ENCODE measurements at places on chromosomes 5 and 9.

DNA sequence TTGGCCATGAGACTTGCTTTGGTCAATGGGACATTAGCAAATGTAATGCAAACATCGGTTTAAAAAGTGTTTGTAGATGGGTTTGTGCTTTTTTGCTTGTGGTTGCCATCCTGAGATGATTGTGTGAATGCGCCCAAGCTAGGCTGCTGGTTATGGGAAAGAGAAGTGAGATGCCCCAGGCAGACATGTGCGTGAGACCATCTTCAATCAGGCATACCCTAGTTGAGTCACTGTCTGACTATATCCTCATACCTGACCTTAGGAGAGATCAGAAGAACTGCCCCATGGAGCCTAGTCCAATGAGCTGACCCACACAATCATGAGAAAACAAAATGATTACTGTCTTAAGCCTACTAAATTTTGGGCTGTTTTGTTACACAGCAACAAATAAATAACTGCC, 36.8 kb upstream of the ZNF608 start:
- no peak for DNase-seq

DNA sequence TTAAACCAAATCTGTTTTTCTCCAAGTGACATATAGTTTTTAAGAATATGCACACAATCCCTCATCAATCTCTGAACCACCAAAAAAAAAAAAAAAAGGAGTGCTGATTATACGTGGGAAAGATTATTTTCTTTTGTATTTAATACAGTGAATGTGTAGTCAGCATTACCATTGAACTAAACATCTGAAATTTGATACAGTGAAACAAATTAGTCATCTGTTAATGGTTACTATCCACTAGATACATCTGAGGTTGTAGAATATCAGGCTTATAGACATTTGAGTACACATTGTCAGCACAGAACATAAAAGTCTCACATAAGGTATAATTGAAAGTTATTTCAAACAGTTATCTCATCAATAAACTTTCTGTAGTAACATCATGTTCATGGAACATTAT, 87.0 kb downstream of the SLF1 start:
- DNase-seq = peak; percentile 47

- no peak for DNase-seq
Observed at GRCh38 chr5:163163858-163164257, 273.5 kb upstream of the CCNG1 start.

DNA sequence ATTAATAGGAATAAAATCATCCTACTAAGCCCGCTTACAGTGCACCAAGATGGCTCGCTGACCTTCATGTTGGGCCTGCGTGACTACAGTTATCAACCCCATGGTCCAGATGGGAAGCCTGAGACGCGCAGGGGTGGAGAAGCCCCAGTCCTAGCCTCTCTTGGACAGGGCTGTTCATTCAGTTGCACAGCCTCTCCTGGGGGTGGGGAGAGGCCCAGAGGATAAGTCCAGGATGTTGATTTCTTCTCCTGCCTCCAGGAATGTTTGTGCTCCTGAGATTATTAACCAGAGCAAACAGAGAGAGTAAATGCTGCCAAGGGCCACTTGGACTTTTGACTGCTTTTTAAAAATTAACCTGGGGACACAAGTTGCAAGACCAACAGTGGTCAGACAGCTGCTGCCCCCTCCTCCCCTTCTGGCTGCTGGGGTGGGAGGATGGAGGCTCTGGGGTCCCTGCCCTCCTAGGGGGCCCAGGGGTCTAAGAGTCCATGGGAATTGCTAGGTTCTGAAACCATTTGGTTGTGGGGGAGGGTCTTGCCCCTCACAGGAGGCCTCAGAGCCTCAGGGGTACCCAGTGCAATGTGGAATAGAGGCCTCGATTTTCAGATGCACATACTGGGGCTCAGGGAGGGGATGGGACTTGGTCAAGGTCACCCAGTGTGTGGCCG, 2.8 kb upstream of the AMBP start:
- peak; percentile 90 for DNase-seq

- no peak for DNase-seq
Observed at GRCh38 chr5:1517838-1518237, 5.9 kb downstream of the LPCAT1 start.

- no peak for DNase-seq
Observed at GRCh38 chr5:137632716-137633115, 103.2 kb downstream of the KLHL3 start.

DNA sequence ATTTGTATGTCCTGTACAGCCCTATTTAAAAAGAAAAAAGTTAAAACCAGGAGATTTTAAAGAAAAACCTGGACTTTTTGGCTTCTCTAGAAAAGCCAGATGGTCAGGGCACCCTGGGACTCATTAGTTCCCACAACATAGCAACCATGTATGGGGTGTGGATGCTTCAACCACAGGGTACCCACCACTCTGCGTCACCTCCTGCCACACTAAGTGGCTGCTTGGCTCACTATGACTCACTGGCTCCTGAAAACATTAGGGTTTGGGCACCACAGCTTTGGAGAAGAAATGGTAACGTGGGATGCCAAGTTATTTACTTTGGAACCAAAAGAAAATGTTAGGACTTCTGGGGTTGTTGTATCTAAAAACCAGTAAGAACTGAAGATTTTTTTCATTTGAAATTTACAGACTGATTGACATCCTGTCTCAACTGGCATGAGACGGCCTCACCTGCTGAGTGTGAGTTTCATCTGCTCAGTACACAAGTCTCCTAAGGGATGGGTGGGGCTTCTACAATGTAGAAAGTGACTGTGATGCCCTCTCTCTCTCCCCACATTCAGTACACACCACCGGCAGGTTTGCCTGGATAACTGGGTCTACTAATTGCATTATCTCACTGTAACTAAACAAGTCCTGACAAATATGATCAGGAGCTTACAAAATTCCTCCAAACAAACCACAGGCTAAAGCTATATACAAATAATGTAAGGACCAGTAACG, 103.9 kb downstream of the ESM1 start:
- DNase-seq = no peak

- DNase-seq = peak; percentile 15
Observed at GRCh38 chr5:97297063-97297703, 114.1 kb upstream of the RIOK2 start.

DNA sequence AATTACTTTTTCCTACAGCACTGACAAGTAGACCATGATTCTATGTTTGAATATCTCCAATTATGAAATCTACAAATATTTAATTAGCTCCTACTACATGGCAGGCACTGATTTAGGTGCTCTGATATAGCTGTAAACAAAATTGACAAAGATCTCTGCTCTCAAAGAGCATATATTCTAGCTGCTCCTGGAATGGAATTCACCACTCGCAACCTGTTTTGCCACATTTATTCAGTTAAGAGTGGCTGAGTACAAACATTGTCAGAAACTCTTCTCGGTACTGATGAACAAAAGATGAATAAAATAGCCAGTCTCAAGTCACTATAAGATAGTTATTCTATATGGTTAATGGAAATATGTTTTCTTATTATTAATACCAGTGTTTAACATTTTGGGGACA, 114.2 kb upstream of the PDE4D start:
- no peak for DNase-seq

- no peak for DNase-seq
Observed at GRCh38 chr5:132310141-132310834, 16.1 kb downstream of the SLC22A4 start.
